ENCODE measurements at places on chromosomes 4 and X.

GRCh38 chrX:128460835-128461234 lies 408.6 kb upstream of the ACTRT1 start:
- no peak overlapping the region for H3K27ac ChIP-seq
- no peaks in the 10 kb centered on the region for H3K36me3 ChIP-seq
- DNase-seq: no peak
- no peaks in the 10 kb centered on the region for H3K4me1 ChIP-seq

DNA sequence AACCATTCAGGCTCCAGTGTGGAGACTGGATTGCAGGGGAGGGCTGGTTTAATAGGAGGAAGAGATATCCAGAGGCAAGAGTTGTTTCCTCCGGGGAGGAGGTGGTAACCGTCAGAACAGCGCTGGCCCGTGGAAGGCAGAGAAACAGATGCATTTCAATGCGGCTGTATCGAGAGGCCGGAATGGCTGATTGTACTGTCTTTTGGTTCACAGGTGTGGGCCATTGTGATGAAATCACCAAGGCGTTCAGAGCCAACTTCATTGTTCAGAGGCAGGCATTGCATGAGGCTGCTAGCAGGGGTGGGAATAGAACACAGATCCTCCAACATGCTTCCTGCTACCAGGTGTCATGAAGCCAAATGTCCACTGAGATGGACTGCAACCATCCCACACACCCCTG lies 53.0 kb downstream of the SHOX start:
- H3K4me3 ChIP-seq: no peak overlapping the region
- DNase-seq: no peak
- no peaks in the 10 kb centered on the region for H3K27me3 ChIP-seq
- H3K27ac ChIP-seq: no peak overlapping the region
- no peaks in the 10 kb centered on the region for H3K4me1 ChIP-seq

- H3K36me3 ChIP-seq: peaks cover 1% of the 10 kb centered on the region
- no peak for DNase-seq
- H3K27ac ChIP-seq: no peak overlapping the region
Observed at GRCh38 chr4:6983544-6984142, 59.5 kb upstream of the TADA2B start.

GRCh38 chr4:925171-925570 lies 6.9 kb downstream of the GAK start:
- no peaks in the 10 kb centered on the region for H3K27me3 ChIP-seq
- H3K36me3 ChIP-seq: peaks cover 5% of the 10 kb centered on the region
- DNase-seq: no peak
- H3K4me1 ChIP-seq: peaks cover 67% of the 10 kb centered on the region
- no peak overlapping the region for H3K4me3 ChIP-seq
- H3K27ac ChIP-seq: no peak overlapping the region

GRCh38 chr4:182325848-182326255 lies 82.7 kb downstream of the TENM3 start:
- DNase-seq: no peak
- no peaks in the 10 kb centered on the region for H3K27me3 ChIP-seq

GRCh38 chr4:141038428-141038827 lies 94.8 kb downstream of the RNF150 start:
- H3K4me1 ChIP-seq: no peaks in the 10 kb centered on the region
- no peak overlapping the region for H3K4me3 ChIP-seq
- no peak overlapping the region for H3K27ac ChIP-seq
- DNase-seq: no peak
- H3K27me3 ChIP-seq: no peaks in the 10 kb centered on the region
- no peaks in the 10 kb centered on the region for H3K36me3 ChIP-seq

DNA sequence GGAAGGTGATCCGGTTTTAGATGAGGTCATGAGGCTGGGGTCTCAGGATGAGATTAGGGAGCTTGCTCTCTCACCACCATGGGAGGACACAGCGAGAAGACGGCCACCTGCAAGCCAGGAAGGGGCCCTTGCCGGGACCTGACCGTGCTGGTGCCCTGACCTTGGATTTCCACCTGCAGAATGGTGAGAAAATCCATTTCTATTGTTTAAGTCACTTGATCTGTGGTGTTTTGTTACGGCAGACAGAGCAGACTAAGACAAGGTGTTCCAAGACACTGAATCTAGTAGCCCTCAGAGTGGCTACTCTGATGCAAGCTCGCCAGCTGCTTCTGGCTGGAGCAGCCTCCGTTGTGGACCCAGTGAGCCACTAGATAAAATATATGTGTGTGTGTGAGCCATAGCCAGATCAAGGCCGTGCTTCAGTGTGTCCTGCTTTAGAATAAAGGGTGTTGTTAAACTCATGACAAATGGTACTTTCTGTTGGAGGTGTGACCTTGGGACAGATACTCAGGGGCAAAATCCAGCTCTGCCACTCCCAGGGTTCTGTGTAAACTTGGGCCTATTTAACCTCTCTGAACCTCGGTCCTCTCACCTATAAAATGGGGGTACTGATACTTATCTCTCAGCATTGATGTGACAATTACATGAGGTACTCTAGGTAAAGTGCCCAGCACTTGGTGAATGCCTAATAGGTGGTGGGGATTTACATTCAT lies 67.9 kb upstream of the STX18 start:
- no peaks in the 10 kb centered on the region for H3K36me3 ChIP-seq
- no peak overlapping the region for H3K27ac ChIP-seq
- no peaks in the 10 kb centered on the region for H3K27me3 ChIP-seq

GRCh38 chr4:159009521-159009920 lies 93.4 kb upstream of the RAPGEF2 start:
- no peaks in the 10 kb centered on the region for H3K36me3 ChIP-seq
- H3K4me1 ChIP-seq: no peaks in the 10 kb centered on the region
- H3K27ac ChIP-seq: no peak overlapping the region
- no peaks in the 10 kb centered on the region for H3K27me3 ChIP-seq
- no peak for DNase-seq

DNA sequence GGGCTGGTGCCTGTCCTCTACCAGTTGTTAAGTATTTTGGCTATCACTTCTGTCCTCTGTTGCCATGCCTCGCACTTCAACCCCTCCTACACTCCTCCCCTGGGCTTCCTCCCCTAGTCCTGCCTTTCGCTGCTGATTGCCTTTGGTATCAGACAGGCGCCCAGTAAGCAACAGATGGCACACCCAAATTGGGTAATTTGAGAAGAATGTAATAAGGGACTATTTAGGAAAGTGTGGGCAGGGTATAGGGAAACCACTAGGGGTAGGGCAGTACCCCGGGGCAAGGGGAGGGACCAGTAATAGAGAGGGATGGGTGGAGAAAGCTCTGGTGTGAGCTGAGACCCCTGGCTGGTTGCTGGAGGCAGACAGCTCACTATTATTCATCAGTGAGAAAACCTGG lies 172.7 kb upstream of the USP9X start:
- H3K27me3 ChIP-seq: no peaks in the 10 kb centered on the region
- H3K4me1 ChIP-seq: no peaks in the 10 kb centered on the region
- no peak for DNase-seq
- H3K4me3 ChIP-seq: no peak overlapping the region

GRCh38 chrX:100609591-100609990 lies 24.9 kb downstream of the TNMD start:
- no peaks in the 10 kb centered on the region for H3K27me3 ChIP-seq
- no peaks in the 10 kb centered on the region for H3K4me1 ChIP-seq
- no peaks in the 10 kb centered on the region for H3K36me3 ChIP-seq
- DNase-seq: no peak
- no peak overlapping the region for H3K4me3 ChIP-seq

DNA sequence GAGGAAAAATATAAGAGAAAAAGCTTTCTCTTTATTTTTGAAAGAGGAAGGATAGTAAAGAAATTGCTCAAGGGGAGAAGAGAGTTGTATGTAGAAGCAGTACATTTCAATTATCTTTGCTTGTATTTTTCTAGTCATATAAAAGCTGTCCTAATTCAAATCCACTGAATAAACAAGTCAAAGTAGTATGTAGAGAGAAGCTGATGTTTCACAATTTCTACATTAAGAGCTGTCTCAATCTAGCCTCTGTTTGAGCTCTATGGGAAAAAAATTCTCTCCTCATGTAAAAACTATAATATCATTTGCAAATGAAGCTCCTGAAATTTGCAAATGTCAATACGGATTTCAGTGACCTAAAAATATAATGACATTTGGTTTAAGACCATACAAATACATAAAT lies 52.6 kb downstream of the CHM start:
- no peak overlapping the region for H3K4me3 ChIP-seq
- no peak overlapping the region for H3K27ac ChIP-seq
- H3K36me3 ChIP-seq: no peaks in the 10 kb centered on the region
- DNase-seq: no peak

- no peak overlapping the region for H3K27ac ChIP-seq
- no peak overlapping the region for H3K4me3 ChIP-seq
- no peaks in the 10 kb centered on the region for H3K36me3 ChIP-seq
Observed at GRCh38 chr4:152424977-152425376, 110.9 kb downstream of the FBXW7 start.

DNA sequence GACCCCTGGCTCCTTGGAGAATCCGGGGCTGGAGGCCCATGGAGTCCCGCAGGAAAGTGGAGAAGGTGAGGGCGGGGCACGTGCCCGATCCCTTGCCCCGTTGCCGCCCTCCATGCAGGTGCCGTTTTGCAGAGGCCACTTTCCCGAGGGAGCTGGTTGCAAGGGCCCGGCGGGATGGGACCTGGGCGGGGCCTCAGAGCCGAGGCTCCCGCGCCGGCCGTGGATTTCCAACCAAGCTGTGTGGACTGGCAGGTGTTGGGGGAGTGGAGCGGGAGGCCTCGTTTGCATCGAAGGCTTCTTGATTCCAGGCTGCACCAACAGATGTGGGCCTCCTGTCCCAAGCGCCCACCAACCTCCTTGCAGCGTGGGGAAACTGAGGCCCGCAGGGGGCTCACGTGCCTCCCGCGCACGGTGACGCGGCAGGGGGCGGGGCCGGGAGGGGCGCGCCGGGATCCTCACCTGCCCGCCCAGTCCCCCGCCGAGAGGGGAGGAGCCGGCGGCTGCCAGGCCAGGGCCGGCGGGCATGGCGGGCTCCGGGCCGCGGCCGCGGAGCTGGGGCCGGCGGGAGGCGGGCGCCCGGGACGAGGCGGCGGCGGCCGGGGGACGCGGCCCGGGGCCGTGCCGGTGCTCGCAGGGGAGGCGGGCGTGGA lies 24.9 kb downstream of the SH3BP2 start:
- H3K4me3 ChIP-seq: peak overlapping the region; percentile 14
- DNase-seq: peak; percentile 52
- no peak overlapping the region for H3K27ac ChIP-seq

DNA sequence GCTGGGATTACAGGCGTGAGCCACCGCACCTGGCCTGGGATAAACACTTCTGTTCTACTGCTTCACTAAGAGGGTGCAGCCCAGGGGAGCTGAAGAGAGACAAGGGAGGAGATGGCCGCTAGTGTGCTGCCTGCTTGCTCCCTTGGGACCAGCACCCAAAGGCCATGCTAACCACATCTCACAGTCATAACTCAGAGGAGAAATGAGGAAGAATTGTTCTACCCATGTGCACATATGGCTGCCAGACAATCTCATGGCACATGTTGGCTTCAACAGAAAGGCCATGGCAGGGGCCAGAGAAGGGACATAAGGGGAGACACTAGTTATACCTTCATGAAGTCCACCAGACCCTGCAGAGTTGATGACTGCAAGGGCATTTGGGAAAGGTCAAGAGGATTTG lies 22.4 kb downstream of the CLDN22 start:
- no peaks in the 10 kb centered on the region for H3K36me3 ChIP-seq
- no peak overlapping the region for H3K4me3 ChIP-seq
- no peaks in the 10 kb centered on the region for H3K27me3 ChIP-seq
- DNase-seq: no peak
- H3K27ac ChIP-seq: no peak overlapping the region
- no peaks in the 10 kb centered on the region for H3K4me1 ChIP-seq

DNA sequence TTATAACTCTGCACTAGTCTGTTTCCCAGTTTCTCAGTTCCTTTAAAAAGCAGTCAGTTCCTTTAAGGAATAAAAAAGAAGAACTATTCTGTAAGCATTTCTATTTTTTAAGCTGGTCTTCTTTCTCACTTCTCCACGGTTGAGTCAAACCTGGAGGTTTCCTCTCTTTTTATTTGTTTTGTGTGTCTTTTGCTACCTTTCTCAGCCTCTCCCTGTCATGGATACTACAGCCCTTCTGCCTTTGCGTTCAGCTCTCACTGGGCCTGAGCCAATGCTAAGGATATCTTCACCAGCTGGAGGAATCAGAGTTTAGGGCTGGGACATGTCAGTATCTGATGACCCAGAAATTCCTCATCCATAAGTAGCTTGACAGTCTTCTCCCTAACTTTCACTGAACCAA lies 49.7 kb upstream of the PRKX start:
- no peaks in the 10 kb centered on the region for H3K27me3 ChIP-seq
- no peaks in the 10 kb centered on the region for H3K36me3 ChIP-seq
- no peaks in the 10 kb centered on the region for H3K4me1 ChIP-seq
- H3K27ac ChIP-seq: no peak overlapping the region
- no peak for DNase-seq

DNA sequence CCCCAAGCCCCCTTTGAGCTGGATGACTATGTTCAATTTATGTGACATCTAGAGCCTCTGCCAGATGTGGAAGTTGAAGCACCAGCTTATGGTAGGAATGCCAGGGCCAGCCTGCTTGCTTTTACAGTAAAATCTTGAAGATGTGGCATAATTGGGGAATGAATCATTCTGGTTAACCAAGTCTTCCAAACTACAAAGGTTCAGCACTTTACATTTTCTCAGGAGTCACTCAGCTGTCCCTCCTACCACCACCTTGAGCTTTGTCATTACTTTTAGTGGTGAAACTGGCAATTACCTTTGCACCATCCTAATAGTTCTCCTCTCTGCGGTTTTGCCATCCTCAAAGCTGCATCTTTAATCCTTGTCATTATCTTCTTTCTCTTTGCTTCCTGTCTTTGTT lies 172.2 kb downstream of the HS6ST2 start:
- no peaks in the 10 kb centered on the region for H3K27me3 ChIP-seq
- H3K36me3 ChIP-seq: no peaks in the 10 kb centered on the region
- H3K4me3 ChIP-seq: no peak overlapping the region
- H3K27ac ChIP-seq: no peak overlapping the region
- H3K4me1 ChIP-seq: no peaks in the 10 kb centered on the region
- no peak for DNase-seq

GRCh38 chrX:9866633-9867032 lies 80.4 kb downstream of the SHROOM2 start:
- no peak for DNase-seq
- no peak overlapping the region for H3K4me3 ChIP-seq
- no peaks in the 10 kb centered on the region for H3K4me1 ChIP-seq

DNA sequence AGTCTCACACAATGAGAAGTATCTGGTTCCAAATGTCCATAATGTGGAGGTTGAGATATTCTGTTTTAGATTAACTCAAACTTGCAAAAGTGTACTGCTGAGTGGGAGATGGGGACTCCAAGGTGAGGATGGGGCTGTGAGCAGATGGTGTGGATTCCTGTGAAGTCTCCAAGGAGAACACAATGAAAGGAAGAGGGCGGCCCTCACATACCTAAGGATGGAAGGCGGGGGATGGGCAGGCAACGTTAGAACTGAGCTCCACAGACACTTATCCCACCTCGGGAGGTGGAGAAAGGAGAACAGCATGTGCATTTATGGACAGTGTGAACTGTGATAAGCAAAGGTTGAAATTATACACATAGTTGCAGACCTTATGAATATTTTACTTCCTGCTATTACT lies 9.9 kb upstream of the SPATA4 start:
- peaks cover 5% of the 10 kb centered on the region for H3K27me3 ChIP-seq
- no peak overlapping the region for H3K4me3 ChIP-seq
- no peak for DNase-seq
- H3K36me3 ChIP-seq: no peaks in the 10 kb centered on the region
- H3K27ac ChIP-seq: no peak overlapping the region

- H3K27ac ChIP-seq: no peak overlapping the region
- no peak for DNase-seq
- H3K27me3 ChIP-seq: no peaks in the 10 kb centered on the region
- no peaks in the 10 kb centered on the region for H3K36me3 ChIP-seq
- peaks cover 3% of the 10 kb centered on the region for H3K4me1 ChIP-seq
- no peak overlapping the region for H3K4me3 ChIP-seq
Observed at GRCh38 chr4:40152637-40153036, 44.2 kb upstream of the RHOH start.

Data from natural killer cell (primary cell).